Activated naive CD8-positive, alpha-beta T cell treated with anti-CD3 and anti-CD28 coated beads, Interleukin-2, amount 50 U/mL, for 24 hours (primary cell): ENCODE measurements at places on chromosomes 1 and 21.

DNA sequence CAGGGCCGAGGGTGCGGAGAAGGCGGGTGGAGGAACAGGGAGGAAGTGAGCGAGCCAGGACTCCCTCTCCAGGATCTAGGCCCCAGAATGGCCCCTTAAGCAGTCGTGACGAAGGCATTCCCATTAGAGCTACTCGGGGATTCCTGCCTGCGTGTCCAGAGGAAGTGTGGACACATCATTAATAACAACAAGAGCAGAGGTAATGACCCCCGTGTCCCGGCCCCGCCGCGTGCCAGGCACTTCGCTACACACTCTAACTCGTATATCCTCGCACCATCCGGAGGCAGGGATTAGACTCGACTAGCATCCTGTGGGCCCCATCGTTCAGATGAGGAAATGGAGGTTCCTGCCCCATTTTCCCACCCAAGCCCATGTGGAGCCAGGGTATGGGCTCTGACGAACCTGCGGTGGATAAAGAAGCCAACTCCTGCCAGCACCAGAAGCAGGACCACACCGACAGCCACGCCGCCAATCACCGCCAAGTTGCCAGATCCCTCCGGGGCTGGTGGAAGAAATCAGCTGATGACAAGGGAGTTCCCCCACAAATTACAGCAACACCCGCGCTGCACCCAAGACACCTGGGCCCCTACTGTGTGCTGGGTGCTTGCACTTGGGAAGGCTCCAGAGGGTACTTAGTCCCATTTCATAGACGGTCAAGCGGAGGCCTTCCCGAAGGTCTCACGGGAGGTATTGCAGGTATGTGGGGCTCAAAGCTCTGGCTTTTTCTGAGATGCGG, 21.6 kb downstream of the EPHA2 start:
- no peak for DNase-seq

DNA sequence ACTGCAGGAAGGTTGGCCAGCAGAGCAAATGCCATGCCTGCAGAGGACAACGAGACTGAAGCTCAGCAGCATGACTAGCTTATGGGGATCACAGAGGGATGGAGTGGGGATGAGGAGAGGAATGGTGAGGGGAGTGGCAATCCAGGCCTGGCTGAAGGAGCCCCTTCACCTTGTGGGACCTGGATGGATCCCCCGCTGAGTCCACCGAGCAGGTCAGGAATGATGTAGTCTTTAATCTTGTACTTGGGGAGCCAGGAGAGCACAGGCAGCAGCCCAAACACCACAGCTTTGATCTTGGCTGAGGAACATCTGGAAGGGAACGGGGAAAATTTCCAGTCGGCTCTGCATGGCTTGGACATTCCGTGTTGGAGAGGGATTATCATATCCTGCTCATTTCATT, 10.5 kb downstream of the SLC26A9 start:
- DNase-seq = no peak

- no peak for DNase-seq
Measured at GRCh38 chr1:86648255-86648654, 56.1 kb upstream of the SH3GLB1 start.

- DNase-seq = peak; percentile 97
Measured at GRCh38 chr1:205749234-205750137, 496 bp downstream of the NUCKS1 start.

GRCh38 chr1:154747740-154748404, 122.2 kb downstream of the KCNN3 start:
- peak; percentile 62 for DNase-seq

DNA sequence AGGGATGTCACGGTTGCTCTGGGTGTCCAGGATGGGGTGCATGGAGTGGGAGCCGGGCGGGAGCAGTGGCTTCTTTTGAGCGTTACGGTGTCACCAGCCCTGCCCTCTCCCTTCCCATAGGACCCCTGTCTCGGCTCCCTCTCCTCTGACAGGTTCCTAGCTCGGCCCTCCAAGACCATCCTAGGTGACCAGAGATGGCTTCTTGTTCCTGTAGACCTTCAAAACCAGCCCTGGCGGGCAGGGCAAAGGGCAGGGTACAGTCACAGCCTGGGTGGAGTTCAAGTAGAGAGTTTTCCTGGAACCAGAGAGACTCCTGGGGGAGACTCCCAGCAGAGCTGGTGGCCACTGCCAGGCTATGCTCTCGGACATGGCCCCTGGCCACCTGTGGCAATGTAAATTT, 345.6 kb upstream of the AJAP1 start:
- DNase-seq = no peak

GRCh38 chr1:42117214-42117613, 36.0 kb upstream of the GUCA2B start:
- no peak for DNase-seq

DNA sequence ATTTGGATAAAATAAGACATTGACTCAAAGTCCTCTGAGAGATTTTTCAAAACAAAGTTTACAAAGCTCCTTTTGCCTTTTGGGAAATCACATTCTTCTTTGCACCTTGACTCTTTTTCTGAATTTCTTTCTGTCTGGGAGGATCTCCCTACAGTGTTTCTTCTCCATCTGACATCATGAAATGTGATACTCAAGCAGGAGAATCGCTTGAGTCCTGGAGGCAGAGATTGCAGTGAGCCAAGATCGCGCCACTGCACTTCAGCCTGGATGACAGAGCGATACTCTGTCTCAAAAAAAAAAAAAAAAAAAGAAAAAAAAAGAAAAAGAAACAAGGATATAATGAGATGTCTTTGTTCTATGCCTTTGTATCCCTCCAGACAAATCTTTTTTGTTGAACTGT, 13.3 kb upstream of the GRIK1 start:
- DNase-seq = no peak

DNA sequence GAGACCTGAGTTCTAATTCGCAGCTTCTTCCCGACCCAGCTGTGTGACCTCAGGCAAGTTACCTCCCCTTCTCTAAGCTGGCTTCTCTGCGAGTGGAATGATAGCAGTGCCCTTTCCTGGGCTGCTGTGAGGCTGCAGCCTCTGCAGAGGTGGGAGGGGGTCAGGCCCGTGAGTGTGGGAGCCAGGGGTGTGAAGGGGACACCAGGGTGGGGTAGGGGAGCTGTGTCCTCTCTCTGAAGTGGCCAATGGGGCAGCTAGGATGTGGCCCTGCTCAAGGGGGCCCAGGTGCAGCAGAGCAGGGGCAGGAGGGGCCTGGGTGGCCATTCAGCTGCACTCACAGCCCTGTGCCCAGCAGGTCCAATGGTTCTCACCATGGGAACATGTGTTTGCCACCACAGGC, 24.5 kb downstream of the DMRTB1 start:
- no peak for DNase-seq

GRCh38 chr1:90781534-90781933, 64.4 kb upstream of the BARHL2 start:
- DNase-seq = no peak

- no peak for DNase-seq
Measured at GRCh38 chr21:34135330-34135729, 62.0 kb downstream of the MRPS6 start.

GRCh38 chr1:218557731-218558130, 212.6 kb downstream of the TGFB2 start:
- no peak for DNase-seq

GRCh38 chr1:228345201-228345930, 61.3 kb downstream of the TRIM11 start:
- no peak for DNase-seq

GRCh38 chr1:51998701-51999100, 8.2 kb upstream of the RAB3B start:
- no peak for DNase-seq

GRCh38 chr1:8821084-8821483, 3.6 kb upstream of the RERE start:
- no peak for DNase-seq

GRCh38 chr21:17416139-17416538, 96.7 kb upstream of the CXADR start:
- no peak for DNase-seq

GRCh38 chr21:45836268-45836655, 145.3 kb upstream of the COL6A1 start:
- no peak for DNase-seq

- DNase-seq = no peak
Measured at GRCh38 chr1:177077734-177078499, 86.6 kb downstream of the ASTN1 start.

GRCh38 chr1:211566431-211567025, 12.4 kb downstream of the SLC30A1 start:
- no peak for DNase-seq

GRCh38 chr1:215888159-215888558, 321.1 kb downstream of the KCTD3 start:
- DNase-seq = no peak

- no peak for DNase-seq
Measured at GRCh38 chr1:185720633-185721272, 13.4 kb upstream of the HMCN1 start.

DNA sequence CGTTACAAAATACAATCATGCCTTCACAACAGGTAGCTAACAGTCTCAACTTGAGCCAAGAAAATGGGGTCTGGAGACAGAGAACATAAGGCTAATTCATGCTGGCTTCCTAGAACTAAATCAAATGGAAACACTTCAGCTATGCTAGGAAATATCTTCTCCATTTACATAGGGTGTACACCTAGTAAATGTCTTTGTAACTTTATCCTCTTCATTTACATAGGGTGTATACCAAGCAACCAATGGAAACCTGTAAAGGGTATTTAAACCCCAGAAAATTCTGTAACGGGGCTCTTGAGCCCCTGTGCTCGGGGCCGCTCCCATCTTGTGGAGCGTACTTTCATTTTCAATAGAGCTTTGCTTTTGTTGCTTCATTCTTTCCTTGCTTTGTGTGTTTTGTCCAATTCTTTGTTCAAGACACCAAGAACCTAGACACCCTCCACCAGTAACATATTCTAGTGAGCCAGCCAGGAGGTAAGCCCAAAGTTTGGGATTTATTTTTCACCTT, 19.5 kb upstream of the CYP4X1 start:
- no peak for DNase-seq

- DNase-seq = no peak
Measured at GRCh38 chr1:83508485-83509151, 490.3 kb downstream of the TTLL7 start.

DNA sequence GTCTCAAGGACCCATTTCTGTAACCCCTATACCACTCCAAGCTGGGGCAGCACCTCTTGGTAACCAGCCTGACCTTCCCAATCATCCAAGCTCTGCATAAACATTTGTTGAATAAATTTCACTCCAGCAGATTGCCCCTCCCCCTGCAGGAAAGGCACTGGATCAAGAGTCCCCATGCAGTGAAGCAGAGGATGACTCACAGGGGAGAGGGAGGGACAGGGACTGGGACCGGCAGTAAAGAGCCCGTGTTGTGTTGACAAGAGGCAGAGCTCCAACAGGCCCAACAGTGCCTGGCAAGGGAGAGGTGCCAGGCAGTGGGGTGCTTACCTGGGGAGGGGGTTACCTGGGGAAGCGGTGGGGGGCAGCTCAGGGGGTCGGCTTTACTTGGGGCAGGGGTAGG, 32.3 kb downstream of the SLC9A1 start:
- DNase-seq = no peak

DNA sequence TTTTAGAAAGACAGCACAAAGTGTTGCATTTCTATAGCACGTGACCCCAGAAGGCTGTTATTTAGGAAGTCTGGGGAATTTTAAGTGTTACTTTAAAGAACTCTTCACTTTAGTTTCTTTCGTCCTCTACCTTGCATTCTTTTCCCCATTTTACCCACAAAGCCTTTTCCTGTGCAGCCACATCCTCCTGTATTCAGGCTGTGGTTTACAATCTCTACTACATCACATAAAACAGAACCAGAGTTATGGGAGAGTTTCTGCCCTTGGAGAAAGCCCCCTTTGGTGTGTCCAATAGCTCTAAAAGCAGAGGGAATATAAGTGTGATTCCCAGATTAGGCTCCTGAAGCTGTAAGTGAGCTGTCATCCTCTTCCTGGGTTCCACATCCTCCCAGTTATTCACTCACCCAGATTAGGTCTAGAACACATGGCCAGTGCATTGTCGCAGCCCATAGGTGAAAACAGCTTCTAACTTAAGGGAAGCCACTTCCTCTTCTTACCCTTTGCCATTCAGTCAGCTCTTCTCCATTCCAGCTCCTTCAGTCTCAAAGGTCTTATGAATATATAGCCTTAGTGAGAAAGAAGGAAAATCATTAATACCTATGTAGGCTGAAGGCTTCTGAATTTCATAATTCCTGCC, 171.1 kb downstream of the PIGK start:
- DNase-seq = no peak

DNA sequence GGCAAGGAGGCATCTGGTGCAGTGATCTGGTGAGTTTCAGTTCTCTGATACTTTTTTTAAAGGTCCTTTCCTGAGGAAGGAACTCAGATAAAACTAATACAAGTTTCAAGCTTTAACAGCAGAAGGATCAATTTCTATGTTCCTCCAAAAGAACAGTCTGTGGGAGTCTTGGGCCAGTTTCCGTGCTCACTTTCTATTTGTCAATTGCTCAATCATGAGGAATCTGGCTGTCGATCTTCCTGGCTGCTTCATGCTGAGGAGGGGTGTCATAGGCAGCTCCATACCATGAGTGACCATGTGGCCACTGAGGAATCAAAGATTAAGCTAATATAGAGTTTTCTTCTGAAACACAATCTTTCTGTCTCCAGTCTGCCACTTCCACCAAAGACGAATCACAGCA, 11.4 kb upstream of the TMEM125 start:
- no peak for DNase-seq

- DNase-seq = no peak
Measured at GRCh38 chr1:56670350-56670749, 25.2 kb downstream of the PRKAA2 start.

GRCh38 chr1:225697428-225697827, 44.5 kb upstream of the ENAH start:
- no peak for DNase-seq

- no peak for DNase-seq
Measured at GRCh38 chr1:111223126-111223685, 4.3 kb upstream of the CHI3L2 start.

- no peak for DNase-seq
Measured at GRCh38 chr1:200038981-200039848, 11.7 kb downstream of the NR5A2 start.
